ENCODE measurements at places on chromosomes 7 and 10. TPM values are rescaled to one million over a fixed set of nuclear protein-coding genes. Genes with fewer than 3 reads are reported as not detected.

- DNase-seq: no peak
Measured at GRCh38 chr7:118104812-118105441, 79.0 kb upstream of the LSM8 start.

AKR1D1 gene
- polyA plus RNA-seq: not detected

DNA sequence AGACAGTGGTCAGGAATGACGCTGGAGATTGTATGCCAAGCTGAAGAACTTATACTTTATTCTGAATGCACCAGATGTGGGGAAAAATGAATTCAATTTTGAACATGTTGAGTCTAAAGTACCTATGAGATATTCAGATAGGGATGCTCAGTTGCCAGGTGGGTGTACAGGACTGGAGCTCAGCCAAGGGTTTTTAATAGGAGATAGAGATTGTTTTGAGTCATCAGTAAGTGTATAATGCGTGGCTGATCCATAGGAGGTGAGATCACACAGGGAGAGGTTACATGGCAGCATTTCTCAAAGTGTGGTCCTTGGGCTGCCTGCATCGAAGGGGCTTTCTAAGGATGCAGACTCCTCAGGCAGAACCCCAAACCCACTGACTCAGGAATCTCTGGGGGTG is 6.8 kb upstream of the HIPK2 start:
- DNase-seq: no peak

DNA sequence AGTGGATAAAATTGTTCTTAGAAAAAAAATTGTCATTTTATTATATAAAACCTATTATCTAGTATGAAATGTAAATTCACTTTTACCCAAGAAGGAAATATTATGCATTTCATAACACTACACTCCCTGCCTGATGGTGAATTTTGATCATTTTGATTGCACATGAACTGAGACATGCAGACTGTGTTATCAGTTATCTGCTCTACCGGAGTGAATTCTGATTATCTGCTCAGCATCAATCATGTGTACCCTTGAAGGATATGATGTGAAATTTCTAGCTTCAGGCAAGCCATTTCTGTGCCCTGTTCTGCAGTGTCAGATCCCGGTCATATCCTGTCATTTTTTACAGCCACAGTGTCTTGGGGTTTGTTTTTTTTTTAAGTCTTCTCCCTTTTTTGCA is 85.0 kb upstream of the FGL2 start:
- DNase-seq: no peak

DNA sequence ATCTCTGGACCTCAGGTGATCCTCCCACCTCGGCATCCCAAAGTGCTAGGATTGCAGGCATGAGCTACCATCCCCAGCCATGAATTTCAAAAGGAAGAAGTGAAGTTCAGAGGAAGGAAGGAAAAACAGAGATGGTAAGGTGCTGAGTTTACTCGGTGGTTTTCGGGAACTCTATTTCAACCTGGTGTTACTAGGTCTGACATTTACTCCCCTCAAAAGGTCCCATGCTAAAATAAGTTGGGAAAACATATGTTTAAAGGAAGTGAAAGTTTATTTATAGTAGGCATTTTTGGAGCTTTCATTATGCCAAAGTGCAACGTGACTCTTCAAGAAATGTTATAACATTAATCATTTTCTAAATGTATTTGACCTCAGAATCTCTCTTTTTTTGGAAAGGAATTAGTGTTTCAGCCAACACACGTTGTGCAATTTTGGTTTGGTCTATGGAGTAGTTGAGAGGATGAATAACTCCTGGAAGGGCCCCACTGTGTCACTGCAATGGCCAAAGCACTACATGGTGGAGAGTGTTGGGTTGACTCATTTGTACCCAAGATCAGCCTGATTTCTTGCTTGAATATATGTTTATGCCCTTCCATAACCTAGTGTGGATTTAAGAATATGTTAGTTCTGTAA is 114.7 kb upstream of the FAM171A1 start:
- DNase-seq: no peak

DNA sequence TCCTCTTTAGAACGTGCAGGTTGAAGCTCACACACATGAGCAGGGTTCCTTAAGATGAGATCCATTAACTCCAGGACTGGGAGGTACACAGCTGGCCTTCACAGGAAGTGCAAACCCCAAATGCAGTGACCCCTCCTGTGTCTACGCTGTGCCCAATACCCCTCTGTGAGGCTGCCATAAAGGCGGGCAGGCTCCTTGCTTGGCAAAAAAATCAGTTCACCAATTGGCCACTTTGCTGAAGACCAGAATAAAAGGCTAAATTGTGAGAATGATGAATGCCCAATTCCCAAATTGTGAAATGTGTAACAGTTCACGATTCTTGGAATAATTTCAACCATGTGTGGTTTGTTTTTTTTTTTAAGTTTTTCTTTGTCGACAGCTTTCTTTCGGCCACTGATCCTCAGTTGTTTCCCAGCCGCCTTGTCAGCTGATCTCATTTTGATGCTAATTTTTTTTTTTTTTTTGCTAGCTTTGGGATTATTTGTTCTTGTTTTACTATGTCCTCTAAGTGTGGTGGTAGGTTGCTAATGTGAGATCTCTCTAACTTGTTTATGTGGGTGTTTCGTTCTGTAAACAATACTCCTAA is 101.9 kb upstream of the PRSS58 start:
- DNase-seq: no peak

SLC39A12 gene
- polyA plus RNA-seq: not detected

GRCh38 chr7:2279896-2280295 is 34.3 kb downstream of the SNX8 start:
- DNase-seq: no peak

- no peak for DNase-seq
Measured at GRCh38 chr10:133185916-133186315, 25.9 kb downstream of the KNDC1 start.

- no peak for DNase-seq
Measured at GRCh38 chr7:70678621-70679251, 453.2 kb upstream of the GALNT17 start.

- DNase-seq: no peak
Measured at GRCh38 chr10:31920538-31920937, 8.1 kb downstream of the ARHGAP12 start.

DNA sequence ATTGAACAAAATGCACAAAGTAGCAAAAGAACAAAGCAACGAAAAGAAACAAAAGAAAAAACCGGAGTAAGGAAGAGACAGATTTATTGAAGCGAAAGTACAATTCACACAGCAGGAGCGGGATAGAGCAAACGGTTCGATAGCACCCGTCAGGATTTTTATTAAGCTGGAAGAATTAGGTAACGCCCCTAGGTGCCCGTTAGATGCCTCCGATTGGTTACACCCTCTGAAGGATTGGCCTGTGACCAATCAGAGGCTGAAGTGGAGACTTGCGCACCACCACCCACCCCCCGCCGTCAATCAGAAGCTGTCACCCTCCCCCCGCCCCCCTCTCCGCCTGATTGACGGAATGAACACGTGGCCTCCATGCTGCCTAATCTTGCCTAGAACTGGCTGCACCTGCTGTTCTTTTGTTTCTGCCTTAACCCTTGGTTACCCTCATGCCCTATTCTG is 16.8 kb downstream of the OCM2 start:
- DNase-seq: no peak

DNA sequence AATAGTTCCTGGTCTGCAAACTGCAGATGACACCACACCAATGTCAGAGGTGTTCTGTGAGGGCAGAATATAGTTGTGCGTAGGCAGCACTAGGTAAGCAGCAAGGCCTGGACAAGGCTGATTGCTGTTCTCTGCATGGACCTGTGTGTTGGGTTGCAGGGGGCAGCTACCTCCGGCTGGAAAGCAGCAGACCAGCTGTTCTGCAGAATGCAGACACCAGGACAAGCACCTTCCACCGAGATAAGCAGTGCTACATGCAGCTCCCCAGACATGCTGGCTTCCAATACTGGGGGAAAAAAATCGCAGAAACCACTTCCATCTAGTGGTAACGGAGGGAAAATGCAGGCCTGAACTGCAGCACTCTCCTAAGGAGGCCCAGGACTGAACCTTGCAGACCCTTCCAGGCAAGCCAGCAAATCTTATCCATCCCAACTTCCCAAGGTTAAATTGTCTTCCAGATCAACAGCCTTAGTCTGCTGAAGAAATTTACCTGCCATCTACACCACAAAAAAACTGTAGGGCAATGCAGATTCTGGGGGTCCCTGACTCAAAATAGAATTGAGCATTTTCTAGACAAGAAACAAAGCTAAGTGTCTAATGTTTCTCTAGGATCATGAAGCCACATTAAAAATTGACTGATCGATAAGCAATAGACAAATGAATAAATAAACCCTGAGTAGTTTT is 50.5 kb upstream of the COBL start:
- no peak for DNase-seq

PCGF6 gene
- polyA plus RNA-seq: 14.0 TPM

VSIR gene
- 9.6 TPM for polyA plus RNA-seq

DNA sequence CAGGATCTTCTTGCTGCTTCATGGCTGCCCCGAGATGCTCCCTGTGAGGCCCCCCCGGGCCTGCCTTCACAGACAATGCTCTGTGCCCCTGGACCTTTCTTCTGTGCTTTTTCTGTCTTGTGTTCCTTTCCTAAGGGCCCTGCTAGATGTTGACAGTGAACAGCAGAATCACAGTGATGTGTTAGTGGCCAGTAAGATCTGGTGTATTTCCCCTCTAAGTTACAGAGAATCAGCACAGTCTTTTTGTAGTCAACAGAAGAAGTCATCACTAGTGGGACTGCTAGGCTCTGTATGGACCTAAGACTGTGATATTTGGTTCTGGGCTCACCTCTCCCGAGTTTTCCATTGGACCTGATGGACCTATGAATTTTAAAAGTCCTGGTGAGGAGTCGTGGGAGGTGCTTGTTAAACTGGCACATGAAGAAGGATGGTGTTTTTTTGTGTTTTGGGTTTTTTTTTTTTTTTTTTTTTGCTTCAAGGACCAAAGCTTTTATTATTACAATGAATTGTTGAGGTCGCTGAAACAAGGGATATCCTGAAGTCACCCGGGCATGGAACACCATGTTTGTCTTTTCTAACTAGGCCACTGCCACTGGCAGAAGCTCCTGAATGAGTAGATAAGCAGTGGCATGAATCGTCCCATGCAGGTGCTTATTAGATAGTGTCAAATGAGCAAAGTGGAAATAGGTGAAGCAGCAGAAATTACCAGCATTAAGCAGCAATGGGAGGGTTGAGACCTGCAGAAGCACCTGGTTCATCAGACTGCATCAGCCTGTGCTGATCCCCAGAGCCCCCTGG is 194.8 kb downstream of the CELF2 start:
- no peak for DNase-seq

PTPRZ1 gene
- 3.7 TPM for polyA plus RNA-seq

- no peak for DNase-seq
Measured at GRCh38 chr7:3154881-3155494, 111.3 kb upstream of the CARD11 start.

STRIP2 gene
- polyA plus RNA-seq: 2.8 TPM

CYP2C9 gene
- 2.0 TPM for polyA plus RNA-seq

PVRIG gene
- polyA plus RNA-seq: 3.7 TPM

DNA sequence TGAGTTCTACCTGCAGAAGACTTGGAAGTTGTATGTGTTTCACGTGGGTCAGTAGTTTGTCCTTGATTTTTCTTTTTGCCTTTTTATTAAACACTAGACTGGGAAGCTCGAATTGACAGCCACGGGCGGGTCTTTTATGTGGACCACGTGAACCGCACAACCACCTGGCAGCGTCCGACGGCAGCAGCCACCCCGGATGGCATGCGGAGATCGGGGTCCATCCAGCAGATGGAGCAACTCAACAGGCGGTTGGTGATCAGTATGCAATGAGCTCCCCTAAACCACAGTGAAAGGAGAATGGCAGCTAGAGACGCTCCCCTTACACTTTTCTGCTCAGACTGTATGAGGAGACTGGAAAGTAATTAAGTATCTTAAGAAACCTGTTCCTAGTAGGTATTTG is 126.7 kb upstream of the STK17A start:
- DNase-seq: no peak

SLC29A3 gene
- 7.9 TPM for polyA plus RNA-seq

CD36 gene
- 35.0 TPM for polyA plus RNA-seq
